Activated CD4-positive, alpha-beta T cell treated with anti-CD3 and anti-CD28 coated beads, Interleukin-2, amount 50 U/mL, for 24 hours (primary cell): ENCODE measurements at places on chromosomes 2 and 18.

DNA sequence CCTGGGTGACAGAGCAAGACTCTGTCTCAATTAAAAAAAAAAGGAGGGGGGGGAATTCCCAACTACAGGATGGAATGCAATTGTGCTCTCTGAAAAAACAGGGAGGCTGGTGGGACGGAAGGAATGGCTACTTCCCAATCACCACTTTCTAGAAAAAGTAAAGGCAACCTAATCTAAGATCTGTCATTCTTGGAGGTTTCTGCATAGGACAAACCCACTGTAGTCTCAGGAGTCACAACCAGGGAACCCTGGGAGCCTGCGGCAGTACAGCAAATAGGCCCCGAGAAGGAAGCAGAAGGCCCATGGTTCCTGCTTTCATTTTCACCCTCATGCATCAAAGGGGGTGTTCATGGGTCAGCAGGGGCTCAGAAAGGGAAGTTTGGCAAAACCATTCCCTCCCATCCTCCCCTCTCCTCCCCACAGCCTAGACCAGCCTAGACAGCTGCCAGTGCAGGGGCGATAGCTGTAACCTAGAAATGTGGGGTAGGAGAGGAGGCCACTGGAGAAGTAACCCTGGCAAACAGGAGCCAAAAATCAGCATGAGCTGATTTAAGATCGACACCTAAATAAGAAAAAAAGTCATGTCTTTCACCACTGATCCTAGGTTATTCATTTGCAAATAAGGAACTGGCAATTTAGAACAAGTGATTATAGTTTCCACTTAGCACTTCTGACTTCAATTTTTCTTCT, 48.0 kb downstream of the TRABD2A start:
- DNase-seq: no peak

- DNase-seq: no peak
Measured at GRCh38 chr18:62977512-62977911, 262.2 kb downstream of the PHLPP1 start.

GRCh38 chr2:66578687-66579106, 143.8 kb downstream of the MEIS1 start:
- DNase-seq: no peak

- no peak for DNase-seq
Measured at GRCh38 chr2:25844089-25844488, 34.2 kb downstream of the ASXL2 start.

GRCh38 chr2:46936566-46936965, 21.0 kb upstream of the MCFD2 start:
- no peak for DNase-seq
